Breast epithelium (tissue), 4 donors: ENCODE measurements at places on chromosomes 11 and 22.

- DNase-seq = no peak
Observed at GRCh38 chr11:87141980-87142514, 104.3 kb downstream of the TMEM135 start.

GRCh38 chr22:19822301-19823117 lies 32.2 kb downstream of the GNB1L start:
- peak; percentile 15 for DNase-seq

- no peak for DNase-seq
Observed at GRCh38 chr11:126058105-126058874, 4.4 kb downstream of the CDON start.

GRCh38 chr11:60370811-60371298 lies 7.5 kb upstream of the MS4A7 start:
- DNase-seq = no peak

DNA sequence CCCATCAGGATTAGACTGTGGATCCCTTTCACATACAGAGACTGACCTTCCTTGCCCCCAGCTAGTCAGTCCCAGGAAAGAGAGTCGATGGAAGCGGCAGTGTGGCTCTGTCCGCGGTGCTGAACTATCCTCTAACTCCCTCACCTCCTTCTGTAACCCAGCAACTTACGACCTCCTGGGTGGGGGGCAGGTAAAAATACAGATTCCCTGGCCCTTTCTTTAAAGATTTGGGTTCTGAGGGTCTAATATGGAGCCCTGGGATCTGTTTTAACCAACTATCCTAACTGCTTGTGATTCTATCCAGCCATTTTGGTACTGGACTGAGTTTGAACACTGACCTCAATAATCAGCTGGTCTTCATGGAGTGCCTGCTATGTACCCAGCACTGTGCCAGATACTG lies 23.2 kb downstream of the MFNG start:
- no peak for DNase-seq

- peak; percentile 26 for DNase-seq
Observed at GRCh38 chr11:121194731-121195596, 93.9 kb downstream of the TECTA start.

DNA sequence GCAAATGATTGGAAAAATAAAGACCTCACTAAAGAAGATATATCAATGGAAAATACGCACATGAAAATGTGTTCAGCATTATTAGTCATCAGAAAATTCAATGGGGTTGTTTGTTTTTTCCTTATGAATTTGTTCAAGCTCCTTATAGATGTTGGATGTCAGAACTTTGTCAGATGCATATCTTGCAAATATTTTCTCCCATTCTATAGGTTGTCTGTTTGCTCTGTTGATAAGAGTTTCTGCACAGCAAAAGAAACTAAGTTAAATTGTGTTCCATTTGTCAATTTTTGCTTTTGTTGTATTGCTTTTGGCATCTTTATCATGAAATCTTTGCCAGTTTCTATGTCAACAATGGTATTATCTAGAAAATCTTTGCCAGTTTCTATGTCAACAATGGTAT lies 633.9 kb upstream of the CHORDC1 start:
- DNase-seq = no peak

DNA sequence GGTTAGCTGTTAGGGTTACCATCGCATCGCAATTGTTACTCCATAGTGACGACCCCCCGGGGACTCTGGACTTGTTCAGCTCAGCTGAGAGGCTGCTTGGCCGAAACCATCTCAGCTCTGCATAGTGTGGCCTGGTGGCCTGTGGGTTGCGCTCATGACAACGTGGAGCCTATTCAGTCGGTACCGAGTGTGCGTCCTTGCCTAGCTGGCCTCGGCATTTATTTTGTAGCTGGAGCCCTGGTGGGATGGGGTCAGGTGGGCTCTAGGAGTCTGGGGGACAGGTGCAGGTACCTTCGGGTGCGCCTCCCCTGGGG lies 13.5 kb downstream of the LRP5 start:
- DNase-seq = no peak

DNA sequence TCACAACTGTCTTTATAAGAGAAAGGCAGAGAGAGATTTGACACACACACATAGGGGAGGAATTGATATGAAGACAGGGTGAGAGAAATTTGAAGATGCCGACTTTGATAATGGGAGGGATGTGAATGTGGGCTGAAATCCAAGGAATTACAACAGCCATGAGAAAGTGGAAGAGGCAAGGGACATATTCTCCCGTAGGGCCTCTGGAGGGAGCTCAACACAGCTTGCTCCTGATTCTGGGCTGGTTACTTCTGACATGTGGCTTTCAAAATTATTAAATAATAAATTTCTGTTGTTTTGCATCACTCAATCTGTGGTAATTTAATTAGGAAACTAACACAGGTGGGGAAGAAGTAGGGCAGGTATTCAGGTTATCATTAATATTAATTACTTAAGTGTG lies 282.9 kb downstream of the LUZP2 start:
- no peak for DNase-seq

- no peak for DNase-seq
Observed at GRCh38 chr11:67698247-67698646, 23.8 kb upstream of the ALDH3B2 start.
